T-helper 1 cell (primary cell): ENCODE measurements at places on chromosomes 6 and 20.

DNA sequence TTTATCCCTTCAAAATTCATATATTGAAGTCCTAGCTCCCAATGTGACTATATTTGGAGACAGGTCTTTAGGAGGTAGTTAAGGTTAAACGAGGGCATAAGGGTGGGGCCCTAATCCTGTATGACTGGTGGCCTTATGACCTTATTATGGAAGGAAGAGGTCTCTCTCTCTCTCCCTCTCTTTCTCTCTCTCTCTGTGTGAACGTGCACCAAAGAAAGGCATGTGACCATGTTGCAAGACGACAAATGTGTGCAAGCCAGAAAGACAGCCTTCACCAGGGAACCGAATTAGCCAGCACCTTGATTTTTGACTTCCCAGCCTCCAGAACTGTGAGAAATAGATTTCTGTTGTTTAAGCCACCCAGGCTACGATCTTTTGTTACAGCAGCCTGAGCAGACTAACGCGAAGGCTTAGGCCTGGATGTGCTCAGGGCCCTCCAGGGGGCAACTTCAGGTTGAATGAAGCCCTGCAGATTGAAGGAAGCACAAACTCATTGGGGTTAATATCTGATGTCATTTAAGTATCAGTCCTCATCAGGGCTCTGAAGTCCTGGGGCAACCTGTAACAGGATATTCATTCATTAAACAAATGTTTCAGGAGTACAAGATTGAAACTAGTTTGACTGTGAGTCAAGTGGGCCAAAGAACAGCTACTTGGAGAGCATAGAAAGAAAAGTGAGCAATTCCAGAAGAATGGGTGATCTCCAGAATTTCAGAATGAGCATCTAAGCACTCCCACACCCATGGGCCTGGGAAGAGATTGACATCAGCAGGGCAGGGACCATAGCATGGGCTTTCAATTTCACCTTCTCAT lies 157.4 kb upstream of the TNFAIP3 start:
- DNase-seq = peak; percentile 41

- DNase-seq = no peak
Measured at GRCh38 chr20:55678126-55678525, 327.2 kb downstream of the CBLN4 start.

DNA sequence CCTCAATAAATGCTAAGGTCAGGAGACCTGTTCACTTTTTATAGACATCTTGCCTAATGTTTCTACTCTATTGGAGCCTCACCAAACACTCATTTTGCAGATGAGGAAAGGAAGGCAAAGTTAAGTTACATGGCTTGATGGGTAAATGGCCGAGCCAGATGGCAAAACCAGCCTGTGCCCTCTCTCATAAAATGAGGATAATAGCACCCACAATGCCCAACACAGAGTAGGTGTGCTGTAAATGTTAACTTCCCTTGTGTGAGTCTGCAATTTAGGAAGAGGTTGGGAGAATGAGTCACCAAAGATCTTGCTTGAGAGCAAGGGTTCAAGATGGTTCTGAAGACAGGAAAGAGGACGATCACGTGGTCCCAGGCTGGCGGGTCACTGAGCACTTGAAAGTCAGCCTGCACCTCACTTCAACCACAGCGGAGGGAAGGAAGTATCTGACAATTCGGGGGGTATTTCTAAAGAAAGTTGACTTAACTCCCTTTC lies 3.3 kb downstream of the KCNK5 start:
- DNase-seq = no peak

- no peak for DNase-seq
Measured at GRCh38 chr20:63066506-63067265, 59.9 kb upstream of the BHLHE23 start.

DNA sequence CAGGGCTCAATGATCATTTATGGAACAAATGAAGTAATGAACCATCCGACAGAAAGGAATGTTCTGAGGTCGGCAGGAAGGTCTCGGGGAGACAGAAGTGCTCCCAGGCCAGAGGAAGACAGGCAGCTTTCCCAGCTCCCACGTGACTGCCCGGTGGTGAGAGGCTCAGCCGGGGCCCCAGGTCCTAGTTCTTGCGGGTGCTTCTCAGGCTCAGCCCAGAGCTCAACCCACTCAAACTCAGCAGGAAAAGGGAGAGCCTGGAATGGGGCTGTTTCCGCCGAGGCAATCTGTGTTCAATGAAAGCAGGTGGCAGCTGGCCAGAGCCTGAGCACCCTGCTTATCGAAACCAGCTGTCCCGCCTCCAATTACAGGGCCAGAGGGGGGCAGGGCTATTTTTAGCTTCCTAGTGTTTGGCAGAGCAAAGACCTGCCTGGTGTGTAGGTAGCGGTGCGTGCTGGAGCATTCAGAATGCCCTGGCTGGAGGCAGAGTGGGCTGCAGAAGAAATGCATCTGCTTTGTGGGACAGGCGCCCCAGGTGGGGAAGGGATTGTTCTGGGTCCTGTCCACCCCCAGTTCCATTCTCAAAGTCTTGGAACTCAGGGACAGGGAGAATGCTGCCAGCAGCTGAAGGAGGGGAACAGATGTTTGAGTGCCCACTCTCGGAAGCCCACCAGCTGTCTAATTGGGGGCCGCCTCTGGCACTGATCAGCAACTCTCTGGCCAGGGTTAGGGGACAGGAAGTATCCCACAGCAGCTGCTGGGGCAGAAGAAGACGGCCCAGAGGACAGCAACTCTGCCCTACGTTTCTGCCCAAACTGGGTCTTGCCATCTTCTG lies 145.1 kb downstream of the PREX1 start:
- no peak for DNase-seq

GRCh38 chr6:113978084-113978675 lies 7.2 kb upstream of the HDAC2 start:
- DNase-seq = no peak

- DNase-seq = no peak
Measured at GRCh38 chr20:25300496-25301170, 52.7 kb downstream of the PYGB start.

DNA sequence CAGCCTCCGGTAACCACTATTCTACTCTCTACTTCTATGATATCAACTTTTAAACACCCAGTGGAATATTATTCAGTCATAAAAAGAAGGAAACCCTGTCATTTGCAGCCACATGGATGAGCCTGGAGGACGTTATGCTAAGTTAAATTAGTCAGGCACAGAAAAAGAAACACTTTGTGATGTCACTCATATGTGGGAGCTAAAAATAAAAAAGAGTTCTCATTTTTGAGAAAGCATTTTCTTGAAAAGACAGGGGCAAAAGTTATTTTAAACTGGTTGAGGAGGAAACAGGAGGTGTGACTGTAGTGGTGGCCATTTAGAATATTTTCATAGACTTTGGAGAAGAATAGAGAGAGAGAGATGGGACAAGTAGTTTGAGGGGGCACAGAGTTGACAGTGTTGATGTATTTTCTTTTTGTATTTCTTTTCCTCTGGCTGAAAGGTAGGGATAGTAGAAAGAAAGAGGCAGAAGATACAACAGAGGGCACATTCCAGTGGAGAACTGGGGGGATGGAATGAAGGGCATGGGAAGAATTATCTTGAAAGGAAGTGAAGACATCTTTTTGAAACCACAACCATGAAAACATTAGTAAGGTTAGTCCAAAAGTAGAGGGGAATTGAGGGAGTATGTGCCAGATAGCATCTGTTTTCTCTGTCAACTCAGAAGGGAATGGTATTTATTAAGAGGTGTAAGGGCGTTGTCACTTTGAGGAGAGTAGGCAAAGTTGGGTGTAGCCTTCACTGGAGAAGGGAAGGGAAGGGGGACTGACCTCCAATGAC lies 181.3 kb upstream of the GMDS start:
- DNase-seq = no peak

GRCh38 chr20:62359043-62359490 lies 8.0 kb downstream of the LAMA5 start:
- no peak for DNase-seq

- DNase-seq = peak; percentile 66
Measured at GRCh38 chr6:135145063-135145800, 35.9 kb upstream of the MYB start.

DNA sequence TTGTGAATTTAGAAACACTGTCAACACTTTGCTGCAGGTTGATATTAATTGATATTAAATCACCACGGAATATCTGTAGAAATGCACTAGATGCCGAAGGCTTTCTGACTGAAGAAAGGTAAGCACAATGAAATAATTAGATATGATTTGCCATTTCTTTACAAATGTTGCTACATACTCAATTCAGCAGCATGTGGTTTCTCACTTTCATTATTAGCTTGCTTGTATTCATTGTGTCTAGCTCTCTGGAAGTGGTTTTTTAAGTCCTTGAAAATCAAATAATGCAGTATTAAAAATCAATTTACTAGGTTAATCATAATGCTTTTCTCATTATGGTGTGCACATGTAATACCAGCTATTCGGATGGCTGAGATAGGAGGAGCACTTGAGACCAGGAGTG lies 231.3 kb upstream of the MARCKS start:
- DNase-seq = peak; percentile 41
